ENCODE measurements at places on chromosomes 2 and 18. TPM values are rescaled to one million over a fixed set of nuclear protein-coding genes. Genes with fewer than 3 reads are reported as not detected.
A peak's percentile ranks its signal among the peaks of the same experiment; 100 is the strongest.

DNA sequence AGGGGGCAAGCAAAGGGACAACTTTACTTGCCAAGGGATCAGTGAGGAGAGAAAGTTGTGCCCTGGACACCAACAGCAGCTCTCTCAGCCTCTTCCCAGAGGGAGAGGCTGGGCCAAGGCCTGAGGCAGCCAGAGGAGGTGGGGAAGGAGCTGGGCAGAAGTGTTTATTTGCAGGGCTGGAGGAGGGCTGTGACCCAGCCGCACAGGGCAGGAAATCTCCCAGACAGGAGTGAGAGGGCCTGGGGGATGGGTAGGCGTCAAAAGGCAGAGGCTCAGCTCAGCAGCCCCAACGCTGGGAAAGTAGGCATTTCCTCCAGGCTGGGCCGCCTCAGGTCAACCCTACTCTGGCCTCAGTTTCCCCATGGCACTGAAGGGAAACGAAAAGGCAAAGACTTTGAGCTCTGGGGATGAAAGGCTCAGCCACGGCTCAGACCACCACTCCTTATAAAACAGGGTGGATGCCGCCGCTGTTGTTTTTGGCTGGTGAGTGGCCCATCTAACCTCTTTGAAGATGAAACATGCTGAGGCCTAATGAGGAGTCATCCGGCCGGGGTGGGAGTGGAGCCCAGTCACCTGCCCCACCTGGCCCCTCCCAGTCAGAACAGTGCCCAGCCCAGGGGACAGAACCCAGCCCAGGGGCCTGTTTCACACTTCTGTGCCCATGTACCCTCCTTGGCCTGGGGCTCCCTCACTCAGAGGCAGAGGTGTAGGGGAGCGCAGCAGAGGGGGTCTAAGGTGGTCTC, 21.9 kb upstream of the SEMA4C start:
- DNase-seq, result peak; percentile 77
- H3K4me3 ChIP-seq, result peak overlapping the region; percentile 39
- H3K27me3 ChIP-seq, result peaks cover 2% of the 10 kb centered on the region
- H3K36me3 ChIP-seq, result no peaks in the 10 kb centered on the region
- peaks cover 29% of the 10 kb centered on the region for H3K4me1 ChIP-seq

MAP3K19 gene
- not detected for total RNA-seq

- H3K27me3 ChIP-seq, result peaks cover 3% of the 10 kb centered on the region
- no peak for DNase-seq
- H3K4me3 ChIP-seq, result no peak overlapping the region
- no peaks in the 10 kb centered on the region for H3K36me3 ChIP-seq
- H3K27ac ChIP-seq, result no peak overlapping the region
These were observed 58.1 kb upstream of the RALBP1 start for GRCh38 chr18:9417073-9417851.

MGAT4A gene
- 48.8 TPM for total RNA-seq

GRCh38 chr18:44805643-44806042, 125.0 kb downstream of the SETBP1 start:
- H3K27ac ChIP-seq, result peak overlapping the region; percentile 25
- peaks cover 13% of the 10 kb centered on the region for H3K27me3 ChIP-seq
- DNase-seq, result no peak

Measured in activated CD4-positive, alpha-beta T cell treated with anti-CD3 and anti-CD28 coated beads, Interleukin-2, amount 10 ng/mL, durations not matched to agents 24 days and 14 days (primary cell).